ENCODE measurements at places on chromosomes 1 and 21. TPM values are rescaled to one million over a fixed set of nuclear protein-coding genes. Genes with fewer than 3 reads are reported as not detected.
A peak's percentile ranks its signal among the peaks of the same experiment; 100 is the strongest.

Gene IL6R
- total RNA-seq: 13.9 TPM

Gene CD160
- total RNA-seq: not detected

Gene KLF17
- total RNA-seq: not detected

Gene CCDC181
- total RNA-seq: 0.41 TPM

Gene LAMC1
- total RNA-seq: 629 TPM

- peak; percentile 84 for DNase-seq
Measured at GRCh38 chr1:163069142-163069541, at the start of gene RGS4. Gene RGS4 (plus strand): TSS chr1:163069361. CDS start chr1:163069485, 124 bp downstream.

DNA sequence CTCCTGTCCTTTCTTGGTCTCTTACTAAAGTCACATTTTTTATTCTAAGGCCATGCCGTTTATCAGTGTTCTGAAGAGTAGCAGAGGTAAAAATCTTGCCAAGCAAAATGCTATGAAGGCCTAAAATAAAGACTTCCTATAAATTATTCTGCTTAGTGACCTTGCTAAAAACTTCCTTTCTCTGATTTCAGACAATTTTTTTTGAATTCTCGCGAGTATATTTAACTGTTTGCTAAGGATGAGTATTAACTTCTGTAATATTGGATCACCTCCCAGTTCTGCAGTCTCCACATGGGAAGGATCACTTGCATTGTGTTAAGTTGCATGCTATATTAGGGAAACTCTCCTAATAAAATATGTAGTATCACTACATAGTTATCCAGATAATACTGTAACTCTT, 123.4 kb upstream of the SNX7 start:
- no peak for DNase-seq

- no peak for DNase-seq
Measured at GRCh38 chr1:231147896-231148295, 14.0 kb upstream of the TRIM67 start.

GRCh38 chr21:35077975-35078374, 28.9 kb upstream of the RUNX1 start:
- DNase-seq: no peak

DNA sequence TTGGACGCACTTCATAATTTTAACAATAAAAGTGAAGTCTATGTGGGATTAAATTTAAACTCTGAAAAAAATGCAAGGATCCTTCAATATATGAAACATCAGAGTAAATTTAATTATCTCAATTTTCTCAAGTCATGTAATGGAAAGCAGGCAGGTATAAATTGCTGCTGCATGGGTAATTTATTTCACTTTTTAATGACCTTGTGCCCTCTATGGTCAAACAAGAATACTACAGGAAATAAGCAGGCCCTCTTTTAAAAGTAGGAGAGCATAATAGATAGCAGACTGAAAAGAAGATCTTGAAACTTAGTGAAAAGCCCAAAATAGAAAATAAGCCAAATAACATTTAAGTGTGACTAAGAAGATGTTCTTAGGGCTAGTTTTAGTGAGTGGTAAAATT, 22.9 kb downstream of the BCAS2 start:
- DNase-seq: no peak

GRCh38 chr1:90823686-90824085, 106.6 kb upstream of the BARHL2 start:
- DNase-seq: no peak

GRCh38 chr1:91070298-91070697, 48.5 kb upstream of the ZNF644 start:
- DNase-seq: no peak

DNA sequence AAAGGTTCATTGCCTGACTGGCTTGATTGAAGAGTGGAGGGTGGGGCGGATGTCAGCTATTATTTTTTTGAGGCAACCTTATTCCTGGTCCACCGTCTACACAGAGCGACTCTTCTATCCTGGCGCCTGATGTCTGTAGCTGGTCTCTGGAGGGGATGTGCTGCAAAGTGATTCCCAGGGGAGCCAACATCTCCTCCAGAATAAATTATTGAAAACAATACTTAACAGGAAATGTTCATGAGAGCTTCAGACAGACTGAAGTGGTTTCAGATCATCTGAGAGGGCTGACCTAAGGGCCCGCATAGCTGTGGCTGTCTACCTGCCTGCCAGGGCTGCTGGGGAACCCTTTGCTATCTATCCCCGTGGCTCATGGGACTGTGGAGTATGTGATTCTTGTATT, 66.7 kb downstream of the TEX35 start:
- no peak for DNase-seq

- no peak for DNase-seq
Measured at GRCh38 chr1:6509919-6510291, 18.4 kb upstream of the PLEKHG5 start.

GRCh38 chr1:1356166-1356795, 2.1 kb downstream of the MXRA8 start:
- DNase-seq: no peak

- DNase-seq: no peak
Measured at GRCh38 chr1:24427545-24427862, 11.9 kb downstream of the NIPAL3 start.

- no peak for DNase-seq
Measured at GRCh38 chr1:59340411-59341307, 43.8 kb downstream of the FGGY start.

- DNase-seq: no peak
Measured at GRCh38 chr1:237394281-237394680, 352.3 kb downstream of the RYR2 start.

GRCh38 chr21:32162727-32163320, 116.0 kb downstream of the MIS18A start:
- no peak for DNase-seq

DNA sequence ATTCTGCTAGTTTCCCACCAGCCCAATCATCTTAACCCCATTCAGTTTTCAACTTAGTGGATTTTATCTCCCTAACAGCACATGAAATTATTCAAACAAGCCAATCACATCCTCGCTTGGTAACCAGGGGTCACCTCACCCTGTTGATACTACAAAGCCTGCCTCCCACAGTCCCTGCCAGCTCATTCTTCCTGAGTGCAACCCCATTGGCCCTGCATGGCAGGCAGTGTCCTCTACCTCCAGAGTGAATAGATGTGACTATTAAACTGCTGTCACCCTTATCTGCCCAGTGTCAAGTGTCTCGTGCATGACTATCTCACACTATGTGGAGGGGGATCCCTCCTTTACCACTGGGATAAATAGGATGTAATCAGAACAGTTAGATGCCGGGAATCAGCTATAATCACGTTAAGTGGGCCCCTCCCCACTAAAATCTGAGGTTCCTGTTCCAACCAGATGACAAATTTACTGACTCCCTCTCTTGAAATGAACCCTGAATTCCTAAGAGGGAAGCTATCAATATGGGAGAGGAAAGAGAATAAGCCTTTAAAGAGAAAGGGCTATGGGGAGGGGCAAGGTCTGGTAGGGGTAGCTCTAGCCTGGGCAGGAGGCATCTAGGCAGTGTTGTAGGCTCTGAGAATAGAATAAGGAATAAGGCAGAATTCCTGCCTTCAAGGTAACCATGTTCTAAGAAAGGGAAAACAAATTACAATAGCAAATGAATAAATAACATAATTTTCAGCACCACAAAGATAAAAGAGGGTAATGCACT, 155.9 kb downstream of the SLC30A10 start:
- no peak for DNase-seq
